ENCODE measurements at places on chromosomes 3 and 15.

DNA sequence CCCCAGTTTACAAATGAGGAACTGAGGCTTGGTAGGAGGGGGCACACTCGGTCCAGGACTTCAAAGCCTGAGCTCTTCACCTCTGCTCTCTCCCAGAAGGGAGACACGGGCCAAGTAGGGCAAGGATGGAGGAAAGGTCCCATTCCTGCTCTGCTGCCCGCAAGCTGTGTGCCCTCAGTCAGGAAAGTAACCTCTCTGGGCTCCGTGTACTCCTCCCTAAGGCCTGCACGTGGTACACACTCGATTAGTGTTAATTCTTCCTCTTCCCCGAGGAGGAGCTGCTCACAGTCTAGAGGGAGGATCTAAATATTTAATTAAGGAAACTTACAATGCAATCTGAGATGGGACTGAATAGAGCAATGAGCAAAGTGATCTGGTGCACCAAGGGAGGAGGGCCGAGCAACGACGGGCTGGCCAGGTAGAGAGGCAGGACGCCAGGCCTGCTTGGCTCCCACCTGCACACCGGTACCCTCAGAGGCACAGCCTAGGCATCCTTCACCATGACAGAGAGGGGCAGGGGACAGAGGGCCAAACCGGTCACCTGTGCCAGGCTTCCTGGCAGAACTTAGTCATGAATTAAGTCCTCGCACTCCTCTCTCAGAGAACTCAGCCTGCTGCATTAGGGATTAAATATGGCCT, 47.2 kb upstream of the IQSEC1 start:
- no peak for DNase-seq
- no peak overlapping the region for H3K27ac ChIP-seq
- no peak overlapping the region for H3K4me3 ChIP-seq
- no peaks in the 10 kb centered on the region for H3K36me3 ChIP-seq
- peaks cover 39% of the 10 kb centered on the region for H3K27me3 ChIP-seq

- no peaks in the 10 kb centered on the region for H3K36me3 ChIP-seq
- H3K4me1 ChIP-seq: no peaks in the 10 kb centered on the region
- no peak overlapping the region for H3K27ac ChIP-seq
- DNase-seq: no peak
- H3K27me3 ChIP-seq: peaks cover 7% of the 10 kb centered on the region
- no peak overlapping the region for H3K4me3 ChIP-seq
Measured at GRCh38 chr3:117998071-117998470, 1036.6 kb downstream of the IGSF11 start.

GRCh38 chr3:86563400-86563970, 427.5 kb downstream of the VGLL3 start:
- DNase-seq: peak; percentile 8
- no peaks in the 10 kb centered on the region for H3K4me1 ChIP-seq
- H3K27me3 ChIP-seq: no peaks in the 10 kb centered on the region
- no peak overlapping the region for H3K4me3 ChIP-seq

DNA sequence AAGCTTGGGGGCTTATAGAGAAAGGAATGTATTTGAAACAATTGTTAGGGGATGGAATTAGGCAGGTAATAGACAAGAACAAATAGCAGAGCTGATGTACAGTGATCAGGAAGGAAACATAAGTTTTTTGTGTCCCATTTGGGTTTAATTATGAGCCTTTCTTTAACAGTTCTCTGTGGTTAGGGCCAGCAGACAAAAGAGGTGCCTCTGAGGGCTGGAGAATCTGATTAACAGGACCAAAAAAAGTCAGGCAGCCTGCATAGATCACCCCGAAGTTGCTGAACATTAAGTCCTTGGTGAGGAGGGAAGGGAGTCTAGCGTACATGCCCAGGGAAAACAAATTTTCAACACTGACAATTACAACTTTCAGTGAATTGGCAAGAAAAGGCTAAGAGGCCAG, 88.6 kb upstream of the SPRED1 start:
- H3K4me3 ChIP-seq: no peak overlapping the region
- no peak for DNase-seq

DNA sequence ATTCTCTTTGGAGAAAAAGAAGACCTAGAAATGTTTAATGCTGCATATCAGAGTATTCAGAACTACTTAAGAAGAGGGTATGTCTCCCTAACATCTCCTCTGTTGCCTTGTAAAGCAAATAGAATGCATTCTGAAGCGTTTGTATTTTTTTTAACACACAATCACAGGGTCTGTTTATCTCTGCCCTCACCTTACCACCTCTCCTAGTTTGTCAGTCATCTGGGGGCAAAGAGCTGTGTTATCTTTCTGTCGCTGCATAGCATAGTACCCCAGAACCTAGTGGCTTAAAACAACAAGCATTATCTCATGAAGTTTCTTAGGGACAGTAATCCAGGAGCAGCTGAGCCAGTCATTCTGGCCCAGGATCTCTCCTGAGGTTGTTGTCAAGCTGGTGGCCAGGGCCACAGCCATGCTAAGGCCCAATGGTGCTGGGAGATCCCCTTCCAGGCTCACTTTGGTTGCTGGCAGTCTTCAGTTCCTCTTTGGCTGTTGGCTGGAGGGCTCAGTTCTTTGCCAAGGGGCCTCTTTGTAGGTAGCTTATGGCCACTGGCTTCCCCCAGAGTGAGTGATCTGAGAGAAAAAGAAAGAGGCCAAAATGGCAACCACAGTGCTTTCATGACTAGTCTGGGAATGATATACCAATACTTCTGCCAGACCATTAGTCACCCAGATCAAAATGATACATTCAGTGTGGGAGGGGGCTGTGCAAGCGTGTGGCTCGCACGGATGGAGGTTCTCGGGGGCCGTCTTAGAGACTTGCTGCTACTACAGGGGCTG, 17.8 kb downstream of the EDEM1 start:
- H3K27ac ChIP-seq: no peak overlapping the region
- peaks cover 79% of the 10 kb centered on the region for H3K36me3 ChIP-seq
- no peak overlapping the region for H3K4me3 ChIP-seq
- no peaks in the 10 kb centered on the region for H3K4me1 ChIP-seq

Measured in nephron progenitor cell (in vitro differentiated cells).